ENCODE measurements at places on chromosomes 3 and 15. TPM values are rescaled to one million over a fixed set of nuclear protein-coding genes. Genes with fewer than 3 reads are reported as not detected.

- DNase-seq: no peak
These were observed 38.7 kb downstream of the THSD4 start for GRCh38 chr15:71153823-71154524.

DNA sequence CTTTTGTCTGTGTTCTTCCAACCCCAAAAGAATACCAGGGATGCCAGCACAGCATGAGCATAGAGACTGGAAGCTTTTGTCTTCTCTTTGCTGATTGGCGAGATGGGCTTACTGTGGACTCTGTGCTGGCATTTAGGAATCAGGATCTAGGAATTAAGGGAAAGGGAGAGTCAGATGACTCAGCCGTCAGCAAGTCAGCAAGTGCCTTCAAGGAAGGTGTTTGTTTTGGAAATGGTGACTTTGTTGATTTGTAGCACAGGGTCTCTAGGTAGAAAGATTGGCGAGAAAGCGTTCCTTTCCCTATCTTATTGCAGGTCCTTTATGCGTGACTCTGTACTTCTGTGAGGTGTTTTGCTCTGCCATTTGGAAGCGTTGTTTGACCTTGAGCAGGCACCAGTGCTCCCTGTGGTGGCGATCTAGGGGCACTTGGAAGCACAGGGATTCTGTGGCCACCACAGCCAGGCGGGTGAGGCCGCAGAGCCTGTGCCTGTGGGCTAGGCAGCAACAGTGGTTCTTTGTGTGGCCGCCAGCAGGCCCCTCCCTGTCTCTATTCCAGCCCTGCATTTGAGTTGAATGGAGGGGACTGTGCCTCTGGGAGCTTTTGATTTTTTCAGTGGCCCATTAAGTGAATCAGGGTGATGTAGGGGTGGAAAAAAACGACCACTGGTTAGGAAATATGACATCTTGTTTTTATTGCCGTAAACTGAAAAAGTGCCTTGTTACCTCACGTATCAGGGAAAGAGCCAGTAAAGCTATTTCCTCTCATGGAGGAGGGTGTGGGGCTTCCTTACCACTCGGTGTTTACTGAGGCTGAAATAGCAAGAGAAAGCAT is 19.0 kb downstream of the FAN1 start:
- no peak for DNase-seq

- no peak for DNase-seq
These were observed 121.5 kb downstream of the SLC9A9 start for GRCh38 chr3:143726727-143727126.

- no peak for DNase-seq
These were observed 9.1 kb upstream of the HPS3 start for GRCh38 chr3:149120051-149120972.

DNA sequence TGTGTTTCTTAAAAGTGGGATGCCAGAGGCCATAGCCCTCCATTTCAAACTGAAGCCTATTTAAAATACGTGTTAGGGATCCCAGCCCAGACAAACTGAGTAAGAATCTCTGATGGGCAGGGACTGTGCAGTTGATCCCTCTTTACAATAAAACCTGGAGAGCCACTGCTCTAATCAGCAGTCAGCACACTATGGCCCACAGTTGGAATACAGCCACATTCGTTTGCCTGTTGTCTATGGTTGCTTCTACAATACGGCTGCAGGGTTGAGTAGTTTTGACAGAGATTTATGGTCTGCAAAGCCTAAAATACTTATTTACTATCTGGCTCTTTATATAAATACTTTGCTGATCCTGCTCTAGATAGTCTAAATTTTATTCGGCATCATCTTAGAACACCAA is 32.4 kb downstream of the TJP1 start:
- DNase-seq: no peak

DNA sequence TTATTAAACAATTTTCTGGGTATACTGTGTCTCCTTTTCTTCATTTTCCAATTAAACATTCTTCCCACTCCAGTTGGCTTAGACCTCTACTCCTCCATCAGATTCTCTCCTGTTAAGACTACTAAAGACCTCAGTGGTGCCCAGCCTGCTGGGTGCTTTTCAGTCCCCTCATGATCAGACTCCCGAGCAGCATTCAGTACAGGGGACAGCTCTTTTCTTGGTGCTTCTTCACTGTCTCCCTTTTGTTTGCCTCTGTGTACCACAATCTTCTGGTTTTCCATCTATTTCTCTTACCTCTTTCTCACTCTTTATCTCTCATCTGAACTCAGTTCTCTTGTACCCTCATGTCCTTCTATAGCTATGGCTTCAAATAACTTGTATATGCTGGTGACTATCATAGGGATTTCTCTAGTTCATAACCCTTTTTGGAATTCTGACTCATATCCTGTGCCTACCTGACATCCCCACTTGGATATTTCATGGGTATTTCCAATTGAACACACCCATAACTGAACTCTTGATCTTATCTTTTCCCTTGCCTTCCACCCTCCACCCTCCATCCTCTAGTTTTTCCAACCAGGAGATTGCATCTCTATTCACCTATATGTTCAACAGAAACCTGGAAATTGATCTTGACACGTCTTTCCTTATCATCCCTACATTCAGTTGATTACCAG is 55.6 kb upstream of the ABHD10 start:
- no peak for DNase-seq

DNA sequence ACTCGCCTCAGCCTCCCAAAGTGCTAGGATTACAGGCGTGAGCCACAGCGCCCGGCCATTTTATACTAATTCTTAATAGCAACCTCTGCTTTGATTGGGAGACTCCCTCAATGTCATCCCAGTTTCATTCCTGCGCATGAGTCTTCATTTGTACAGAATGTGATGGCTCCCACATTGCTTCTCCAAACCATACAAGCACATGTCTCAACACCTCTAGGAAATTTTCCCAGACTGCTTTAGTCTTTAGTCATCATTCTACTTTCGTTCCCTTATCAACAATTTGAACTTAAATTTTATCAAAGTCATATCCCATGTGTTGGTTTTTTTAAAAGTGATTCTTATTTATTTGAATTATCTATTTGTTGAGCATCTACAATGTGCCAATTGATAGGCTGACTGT is 58.1 kb downstream of the SNX4 start:
- no peak for DNase-seq

DNA sequence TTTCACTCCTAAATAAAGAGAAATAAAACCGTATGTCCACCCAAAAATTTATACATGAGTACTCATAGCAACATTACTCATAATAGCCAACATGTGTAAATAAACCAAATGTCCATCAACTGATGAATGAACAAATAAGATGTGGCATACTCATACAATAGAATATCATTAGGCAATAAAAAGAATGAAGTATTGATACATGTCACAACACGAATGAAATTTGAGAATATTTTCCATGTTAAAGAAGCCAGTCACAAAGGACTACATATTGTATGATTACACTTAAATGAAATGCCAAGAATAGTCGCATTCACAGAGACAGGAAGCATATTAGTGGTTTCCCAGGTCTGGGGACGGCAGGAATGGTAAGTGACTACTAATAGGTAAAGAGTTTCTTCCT is 869.2 kb downstream of the IGSF11 start:
- no peak for DNase-seq

- no peak for DNase-seq
These were observed 193.3 kb upstream of the CTDSPL start for GRCh38 chr3:37668431-37668817.

GRCh38 chr15:73608941-73609340 is 24.2 kb downstream of the NPTN start:
- DNase-seq: no peak

DNA sequence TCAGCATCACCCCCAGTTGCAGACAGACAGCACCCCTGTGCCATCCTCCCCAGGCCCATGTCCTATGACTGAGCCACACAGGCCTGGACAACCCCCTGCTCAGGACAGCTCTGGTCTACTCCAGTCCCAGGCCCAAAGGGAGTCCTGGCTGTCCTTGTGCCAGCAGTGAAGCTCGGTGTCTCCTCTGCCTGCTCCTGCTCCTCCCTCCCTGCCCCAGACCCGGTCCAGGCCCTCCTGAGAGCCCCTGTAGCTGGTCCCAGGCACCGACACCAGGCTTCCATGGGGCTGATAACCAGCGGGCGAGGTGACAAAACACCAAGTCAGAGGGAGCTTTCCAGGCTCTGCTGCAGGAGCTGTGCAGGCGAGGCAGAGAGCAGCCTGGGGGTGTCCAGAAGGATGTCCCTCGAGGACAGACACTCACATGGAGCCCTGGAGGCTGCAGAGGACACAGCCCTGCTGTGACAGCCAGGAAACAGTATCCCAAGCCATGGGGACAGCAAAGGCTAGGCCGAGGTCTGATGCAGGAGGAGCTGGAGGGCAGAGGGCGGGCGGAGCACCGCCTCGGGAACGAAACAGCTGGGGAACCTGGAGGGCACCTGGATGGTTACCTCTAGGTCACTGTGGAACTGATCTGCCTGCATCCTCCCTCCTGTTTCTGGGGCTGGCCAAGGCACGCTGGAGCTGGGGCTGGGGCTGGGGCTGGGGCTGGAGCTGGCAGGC is 103.8 kb upstream of the PRR20G start:
- no peak for DNase-seq

- DNase-seq: no peak
These were observed 70.5 kb downstream of the KLHL25 start for GRCh38 chr15:85723960-85724945.

DNA sequence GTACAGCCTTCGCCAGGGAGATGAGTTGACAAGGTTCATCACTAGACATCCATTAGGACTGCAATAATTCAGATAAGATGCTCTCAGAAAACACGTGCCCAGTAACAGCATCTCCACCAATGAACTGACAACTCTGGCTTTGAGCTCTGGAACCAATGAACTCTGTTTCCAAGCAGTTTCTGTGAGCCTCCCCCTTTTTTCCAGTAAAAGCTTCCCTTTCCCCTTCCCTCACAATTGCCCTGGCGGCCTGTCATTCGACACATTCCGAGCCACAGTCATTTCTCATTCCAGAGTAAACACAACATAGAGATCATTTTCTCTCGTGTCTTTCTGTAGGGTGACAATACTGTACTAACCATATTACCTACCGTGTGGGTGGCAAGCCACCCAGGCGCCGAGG is 3.6 kb downstream of the PLA2G4D start:
- DNase-seq: no peak

Gene PLA2G4D
- not detected for total RNA-seq

Gene CPN2
- not detected for total RNA-seq

Gene NOX5
- total RNA-seq: 0.07 TPM

Data from mesothelial cell of epicardium (in vitro differentiated cells).